ENCODE measurements at places on chromosomes 16 and 17.
A peak's percentile ranks its signal among the peaks of the same experiment; 100 is the strongest.

DNA sequence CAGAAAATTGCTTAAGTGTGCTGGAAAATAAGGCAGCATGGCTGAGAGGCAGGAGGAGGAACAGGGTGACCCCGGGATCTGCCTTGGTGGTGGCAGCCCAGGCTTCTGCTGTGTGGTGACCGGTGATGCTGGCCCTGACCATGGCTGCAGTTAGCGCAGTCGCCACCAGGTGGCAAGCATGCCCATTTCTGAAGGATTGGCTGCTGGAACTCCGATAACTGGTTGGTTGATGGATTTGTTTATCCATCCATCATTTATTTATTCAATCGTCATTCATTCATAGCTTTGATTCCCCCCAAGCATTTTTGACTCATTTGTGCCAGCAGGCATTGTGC lies 29.1 kb upstream of the ITGA3 start:
- DNase-seq: peak; percentile 91

- no peak for DNase-seq
Measured at GRCh38 chr17:18218756-18219415, 6.5 kb upstream of the LLGL1 start.

GRCh38 chr17:29379084-29379991 lies 10.8 kb upstream of the TAOK1 start:
- no peak for DNase-seq

GRCh38 chr16:53998966-53999522 lies 287.5 kb downstream of the IRX3 start:
- no peak for DNase-seq

DNA sequence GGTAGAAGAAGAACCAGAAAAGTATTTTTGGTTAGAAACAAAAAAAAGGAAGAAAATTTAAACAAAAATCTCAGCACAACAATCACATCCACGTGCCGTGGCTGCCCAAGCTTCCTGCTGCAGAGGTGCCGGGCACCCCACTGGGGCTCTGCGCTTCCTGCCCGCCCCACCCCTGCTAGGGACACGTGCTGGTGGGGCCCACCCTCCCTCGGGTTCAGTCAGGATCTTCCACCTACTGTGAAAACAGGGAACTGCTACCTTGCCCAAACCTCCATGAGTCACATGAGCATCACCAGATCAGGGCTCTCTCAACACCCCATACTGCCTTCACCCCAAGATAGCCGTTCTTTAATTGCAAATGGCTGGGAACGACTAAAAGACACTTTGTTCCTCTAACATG lies 24.4 kb upstream of the CYTH1 start:
- no peak for DNase-seq

GRCh38 chr17:37702598-37702997 lies 42.3 kb downstream of the HNF1B start:
- DNase-seq: no peak

DNA sequence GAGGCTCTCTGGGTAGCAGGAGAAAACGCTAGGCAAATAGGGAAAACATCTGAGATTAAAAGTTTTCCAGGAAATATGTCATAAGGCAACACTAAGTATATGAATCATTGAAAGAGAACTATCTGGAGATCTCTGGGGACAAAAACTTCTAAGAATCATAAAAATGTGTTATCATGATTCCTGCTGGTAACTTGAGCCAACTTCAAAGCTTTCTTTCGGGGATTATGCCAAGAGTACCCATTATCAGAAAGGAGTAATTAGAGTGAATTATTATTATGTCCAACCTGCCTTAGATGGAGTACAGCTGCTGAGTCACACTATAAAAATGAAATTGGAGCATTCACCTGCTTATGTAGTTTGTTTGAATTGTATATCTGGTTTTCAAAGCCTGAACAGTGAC lies 488.5 kb upstream of the SOX9 start:
- DNase-seq: no peak

DNA sequence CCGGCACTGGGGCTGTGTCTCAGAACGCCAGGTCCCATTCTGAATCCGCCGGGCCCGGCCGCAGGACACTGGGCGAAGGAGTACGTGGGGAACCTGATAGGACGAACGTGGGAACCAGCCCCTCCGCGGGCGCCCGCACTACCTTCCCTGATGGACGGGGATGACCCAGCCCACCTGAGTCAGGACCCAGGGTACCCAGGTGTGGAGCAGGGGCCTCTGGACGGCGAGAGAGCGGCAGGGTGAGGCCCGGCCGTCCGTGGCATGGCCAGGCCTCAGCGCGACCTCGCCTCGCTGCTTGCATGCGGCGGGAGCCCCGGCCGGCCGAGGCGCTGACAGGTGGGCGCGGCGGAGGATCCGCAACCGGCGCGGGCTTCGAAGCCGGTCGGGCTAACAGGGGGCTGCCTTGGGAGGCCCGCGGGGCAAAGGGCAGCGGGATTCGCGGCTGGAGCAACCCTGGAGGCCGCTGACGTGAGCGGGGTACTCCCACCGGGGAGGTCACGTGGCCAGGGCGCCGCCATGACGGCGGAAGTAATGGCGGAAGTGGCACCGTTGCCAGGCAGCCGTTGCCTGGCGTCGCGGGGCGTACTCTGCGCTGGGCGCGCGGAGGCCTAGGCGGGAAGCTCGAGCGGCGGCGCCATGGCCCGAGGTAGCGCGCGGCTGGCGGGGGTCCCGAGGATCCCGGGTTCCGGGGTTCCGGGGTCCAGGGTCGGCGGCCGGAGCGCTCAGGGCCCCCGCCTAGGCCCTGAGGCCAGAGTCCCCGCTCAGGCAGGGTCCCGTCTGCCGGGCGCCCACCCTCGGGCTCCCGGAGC lies at the start of gene WDR90:
WDR90 (plus strand) TSS at position 585 of the 809 bp plus-strand sequence; CDS start at position 637, 52 bp downstream.
- peak; percentile 96 for DNase-seq

GRCh38 chr17:9002227-9002605 lies 19.1 kb upstream of the NTN1 start:
- DNase-seq: no peak

- DNase-seq: no peak
Measured at GRCh38 chr17:58377093-58377601, 25.1 kb upstream of the SUPT4H1 start.

GRCh38 chr17:40069751-40070708 lies 7.3 kb downstream of the THRA start:
- peak; percentile 67 for DNase-seq

- peak; percentile 64 for DNase-seq
Measured at GRCh38 chr16:75238853-75239541, 12.4 kb downstream of the BCAR1 start.

GRCh38 chr17:45939395-45939794 lies 45.0 kb downstream of the MAPT start:
- DNase-seq: no peak

DNA sequence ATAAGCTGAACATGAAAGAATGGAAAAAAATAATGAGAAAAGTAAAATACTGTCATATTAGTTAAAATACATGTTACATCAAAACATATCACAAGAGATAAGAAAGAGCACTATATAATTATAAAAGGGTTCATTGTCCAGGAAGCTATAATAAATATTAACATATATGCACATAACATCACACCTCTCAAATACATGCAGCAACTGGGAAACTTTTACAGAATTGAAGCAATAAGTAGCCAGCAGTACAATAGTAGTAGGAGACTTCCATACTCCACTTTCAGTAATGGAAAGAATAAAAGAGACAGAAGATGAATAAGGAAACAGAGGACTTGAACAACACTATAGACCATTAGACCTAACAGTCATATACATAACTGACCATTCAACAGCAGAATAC lies 90.4 kb downstream of the AHSP start:
- no peak for DNase-seq

DNA sequence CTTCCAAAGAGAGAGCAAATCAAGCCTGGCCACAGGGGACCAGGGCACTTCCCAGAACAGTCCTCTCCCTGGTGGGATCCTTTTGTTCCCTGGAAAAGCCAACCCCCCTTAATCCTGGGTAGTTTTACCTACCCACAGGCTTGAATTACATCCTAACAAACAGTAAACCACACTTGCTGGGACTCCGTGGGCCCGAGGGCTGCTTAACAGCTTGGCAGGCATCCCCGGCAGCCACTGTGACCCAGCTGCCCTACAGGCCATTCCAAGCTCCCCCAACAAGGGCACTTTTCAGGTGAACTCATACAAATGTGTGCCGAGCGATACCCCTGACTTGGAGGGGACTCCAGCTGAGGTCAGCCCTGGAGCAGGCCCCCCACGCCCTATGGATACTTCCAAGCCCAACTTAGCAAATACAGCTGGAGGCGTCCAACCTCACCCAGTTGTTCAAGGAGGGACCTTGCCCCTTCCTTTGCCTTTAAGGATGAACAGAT lies 26.4 kb downstream of the ADCY9 start:
- DNase-seq: no peak

- DNase-seq: peak; percentile 70
Measured at GRCh38 chr16:3998793-3999478, 117.3 kb downstream of the ADCY9 start.

GRCh38 chr17:43873815-43874214 lies 26.8 kb downstream of the CD300LG start:
- no peak for DNase-seq

GRCh38 chr16:52597073-52597771 lies 50.3 kb upstream of the TOX3 start:
- no peak for DNase-seq

DNA sequence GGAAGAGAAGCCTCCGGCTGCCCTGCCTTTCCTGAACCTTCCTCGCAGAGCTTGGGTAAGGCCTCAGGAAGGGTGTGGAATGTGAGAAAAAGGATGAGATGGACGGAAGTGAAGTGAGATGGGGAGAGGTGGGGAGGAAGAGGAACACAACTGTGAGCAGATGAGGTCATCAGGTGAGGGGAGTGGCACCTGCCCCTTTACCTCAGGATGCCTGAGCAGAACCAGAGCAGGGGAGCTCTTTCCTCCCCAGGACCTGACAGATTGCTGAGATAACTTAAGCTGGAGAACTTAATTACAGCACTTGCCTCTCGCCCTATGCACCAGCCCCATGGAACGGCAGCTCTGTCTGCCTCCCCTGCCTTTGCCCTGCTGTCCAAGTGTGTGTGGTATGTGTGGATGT lies 29.8 kb downstream of the TMEM132E start:
- DNase-seq: no peak

DNA sequence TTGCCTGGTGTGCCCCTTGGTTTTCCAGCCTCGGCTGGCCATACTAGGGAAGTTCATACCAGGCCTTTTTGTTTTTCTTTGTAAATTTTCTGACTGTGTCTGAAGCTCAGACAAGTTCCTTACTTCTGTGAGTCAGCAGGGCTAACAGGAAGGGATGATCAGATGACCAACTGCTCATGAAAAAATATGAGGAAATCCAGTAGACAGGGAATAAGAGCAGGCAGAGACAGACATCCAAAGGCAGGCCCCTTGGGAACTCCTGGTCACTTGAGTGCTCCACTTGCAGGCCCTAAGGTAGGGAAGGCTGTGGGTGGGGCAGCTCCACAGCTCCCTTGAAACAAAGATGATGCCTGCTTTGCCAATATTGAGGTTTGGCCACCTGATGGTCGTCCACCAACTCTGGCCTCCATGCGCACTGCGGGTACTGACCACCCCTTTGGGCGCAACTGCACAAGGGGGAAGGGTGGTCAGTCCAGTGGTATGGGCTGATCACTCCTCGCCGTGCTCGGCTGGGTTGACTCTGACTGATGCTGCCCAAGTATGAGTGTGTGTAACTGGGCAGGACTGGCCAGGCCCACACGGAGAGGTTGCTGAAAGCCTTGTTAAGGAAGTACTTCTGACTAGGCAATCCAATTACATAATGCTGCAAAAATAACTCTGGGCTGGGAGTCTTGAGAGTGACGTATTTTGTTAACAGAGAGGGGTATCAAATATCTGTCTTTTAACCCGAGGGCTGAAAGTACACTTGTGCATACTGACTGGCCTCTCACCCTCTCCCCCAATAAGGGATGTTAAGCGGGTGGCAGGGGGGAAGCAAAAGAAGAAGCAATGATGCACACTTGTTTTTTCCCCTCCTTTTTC lies 20.8 kb upstream of the ZFHX3 start:
- DNase-seq: no peak

GRCh38 chr16:57646388-57647039 lies 18.1 kb downstream of the ADGRG1 start:
- DNase-seq: no peak

GRCh38 chr16:56862776-56863175 lies 2.2 kb upstream of the SLC12A3 start:
- DNase-seq: no peak

DNA sequence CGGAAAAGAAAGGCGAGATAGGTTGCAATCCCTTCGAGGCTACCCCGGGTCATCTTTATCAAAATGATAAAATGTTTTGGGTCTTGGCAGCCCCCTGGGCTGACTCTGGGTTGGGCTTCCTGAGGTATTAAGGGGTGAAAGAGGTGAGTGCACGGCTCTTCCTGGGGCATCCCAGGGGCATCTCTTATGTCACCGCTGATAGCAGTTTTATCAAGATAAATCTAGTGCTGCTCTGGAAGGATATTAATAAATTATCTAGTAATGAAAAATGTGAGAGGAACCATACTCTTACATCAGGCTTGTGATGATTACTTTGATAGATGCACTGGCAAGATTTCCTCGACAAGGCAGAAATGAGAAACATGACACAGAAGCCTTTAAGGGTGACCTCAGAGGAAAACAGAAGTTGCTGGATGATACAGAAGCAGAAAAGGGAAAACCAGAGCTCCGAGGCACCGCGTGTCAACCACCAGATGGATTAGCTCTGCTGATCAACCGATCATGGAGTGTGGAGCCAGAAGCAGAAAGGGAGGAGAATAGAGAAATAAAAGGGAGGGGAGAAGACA lies 491.3 kb downstream of the TMEM114 start:
- no peak for DNase-seq

GRCh38 chr17:62162898-62163297 lies 97.8 kb upstream of the MED13 start:
- no peak for DNase-seq

GRCh38 chr16:51981725-51982124 lies 565.2 kb downstream of the TOX3 start:
- DNase-seq: no peak

GRCh38 chr17:5553479-5553878 lies 30.8 kb downstream of the NLRP1 start:
- no peak for DNase-seq

GRCh38 chr17:71942626-71943025 lies 178.2 kb upstream of the SOX9 start:
- DNase-seq: no peak

GRCh38 chr17:63741143-63741407 lies 524 bp downstream of the STRADA start:
- no peak for DNase-seq

Data from D341Med (cell line).